Breast epithelium (tissue), 4 donors: ENCODE measurements at places on chromosomes 1 and 21.

- DNase-seq, result no peak
Observed at GRCh38 chr1:167983797-167984420, 47.0 kb upstream of the MPC2 start.

- DNase-seq, result no peak
Observed at GRCh38 chr1:231814021-231814420, 187.4 kb downstream of the DISC1 start.

DNA sequence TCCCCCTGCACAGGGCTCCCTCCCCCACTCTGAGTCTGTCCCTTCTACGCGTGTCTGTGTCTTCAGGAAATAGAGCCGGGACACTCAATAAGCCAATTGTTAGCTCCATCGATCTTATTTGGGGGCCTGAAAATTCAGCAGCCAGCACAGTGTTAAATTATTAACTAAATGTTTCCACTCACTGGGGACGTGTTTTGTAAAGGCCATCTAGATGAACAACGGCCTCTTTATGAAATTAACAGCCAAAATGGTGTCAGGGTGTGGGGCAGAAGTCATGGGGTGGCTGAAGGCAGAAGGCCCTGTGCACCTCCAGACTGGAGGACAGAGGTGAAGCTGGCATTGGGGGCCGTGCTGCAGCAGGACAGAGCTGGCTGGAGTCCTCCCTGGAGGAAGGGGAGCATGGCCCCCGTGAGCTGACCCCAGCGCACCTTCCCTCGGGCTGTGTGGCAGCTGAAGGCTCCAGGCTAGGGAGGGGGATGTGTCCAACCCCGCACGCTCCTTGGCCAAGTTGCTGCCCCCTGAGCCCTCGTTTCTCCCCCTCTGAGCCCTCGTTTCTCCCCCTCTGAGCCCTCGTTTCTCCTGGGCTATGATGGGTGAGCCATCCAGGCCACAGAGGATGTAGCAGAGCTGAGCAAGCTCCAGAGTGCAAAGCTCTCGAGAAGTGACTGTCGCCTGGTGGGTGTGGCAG lies 113.8 kb upstream of the ARHGEF16 start:
- no peak for DNase-seq

GRCh38 chr1:211648980-211649934 lies 26.2 kb downstream of the NEK2 start:
- DNase-seq, result no peak

DNA sequence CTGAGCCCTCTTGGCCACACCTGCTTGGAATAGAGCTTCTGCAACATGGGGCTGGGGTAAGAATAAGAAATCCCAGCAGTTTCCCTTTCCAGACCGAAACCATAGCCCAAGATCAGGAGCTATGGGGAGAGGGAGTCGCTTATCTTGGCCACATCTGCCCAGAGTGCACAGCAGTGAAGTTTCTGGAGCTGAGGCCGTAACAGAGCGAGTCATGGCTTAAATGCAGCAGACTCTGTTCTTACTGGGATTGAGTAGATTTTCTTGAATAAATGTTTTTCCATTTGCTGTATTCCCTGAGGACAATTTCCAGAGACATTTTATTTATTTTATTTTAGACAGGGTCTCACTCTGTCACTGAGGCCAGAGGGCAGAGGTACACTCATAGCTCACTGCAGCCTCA lies 33.5 kb downstream of the CFAP57 start:
- no peak for DNase-seq

- DNase-seq, result no peak
Observed at GRCh38 chr21:42319851-42320572, 4.8 kb upstream of the TFF3 start.

GRCh38 chr1:180194048-180194425 lies 36.0 kb upstream of the LHX4 start:
- DNase-seq, result no peak

GRCh38 chr1:119766374-119766794 lies 2.3 kb downstream of the HMGCS2 start:
- no peak for DNase-seq

GRCh38 chr1:103170609-103171008 lies 62.3 kb upstream of the COL11A1 start:
- no peak for DNase-seq

GRCh38 chr21:39121600-39122355 lies 61.5 kb downstream of the PSMG1 start:
- no peak for DNase-seq

DNA sequence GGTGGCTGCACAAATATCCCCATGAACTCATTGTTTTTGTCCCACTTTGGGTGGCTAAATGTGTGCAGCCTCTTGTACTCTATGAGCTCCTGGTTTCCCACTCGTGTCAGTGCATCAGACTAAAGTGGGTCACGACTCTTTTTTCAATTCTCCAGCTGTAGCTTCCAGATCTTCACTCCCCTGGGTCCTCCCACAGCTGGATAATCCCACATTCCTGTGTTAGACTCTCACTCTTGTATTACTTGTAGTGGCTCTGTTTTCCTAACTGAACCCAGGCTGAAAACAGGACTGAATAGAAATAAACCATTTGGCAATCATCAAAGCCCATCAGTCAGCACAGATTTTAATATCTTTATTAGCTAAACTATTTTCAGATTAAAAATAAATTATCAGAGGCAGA lies 60.4 kb downstream of the UBE2U start:
- DNase-seq, result no peak

DNA sequence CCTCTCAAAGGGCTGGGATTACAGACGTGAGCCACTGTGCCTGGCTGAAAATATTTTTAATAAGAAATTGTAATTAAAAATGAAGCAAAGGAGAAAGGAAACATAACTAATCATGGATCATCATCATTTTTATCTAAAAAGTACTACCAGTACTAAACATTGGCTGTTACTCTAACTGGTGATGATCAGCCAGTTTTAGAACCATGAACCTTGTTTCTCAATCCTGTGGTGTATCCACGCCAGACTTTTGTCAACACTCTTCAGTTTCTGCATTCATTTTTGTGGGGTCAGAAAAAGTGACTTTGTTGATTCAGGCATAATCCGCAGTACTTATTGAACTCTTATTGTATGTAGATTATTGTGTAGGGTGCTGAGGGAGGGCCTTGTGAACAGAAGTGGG lies 52.3 kb downstream of the VPS13D start:
- DNase-seq, result no peak

DNA sequence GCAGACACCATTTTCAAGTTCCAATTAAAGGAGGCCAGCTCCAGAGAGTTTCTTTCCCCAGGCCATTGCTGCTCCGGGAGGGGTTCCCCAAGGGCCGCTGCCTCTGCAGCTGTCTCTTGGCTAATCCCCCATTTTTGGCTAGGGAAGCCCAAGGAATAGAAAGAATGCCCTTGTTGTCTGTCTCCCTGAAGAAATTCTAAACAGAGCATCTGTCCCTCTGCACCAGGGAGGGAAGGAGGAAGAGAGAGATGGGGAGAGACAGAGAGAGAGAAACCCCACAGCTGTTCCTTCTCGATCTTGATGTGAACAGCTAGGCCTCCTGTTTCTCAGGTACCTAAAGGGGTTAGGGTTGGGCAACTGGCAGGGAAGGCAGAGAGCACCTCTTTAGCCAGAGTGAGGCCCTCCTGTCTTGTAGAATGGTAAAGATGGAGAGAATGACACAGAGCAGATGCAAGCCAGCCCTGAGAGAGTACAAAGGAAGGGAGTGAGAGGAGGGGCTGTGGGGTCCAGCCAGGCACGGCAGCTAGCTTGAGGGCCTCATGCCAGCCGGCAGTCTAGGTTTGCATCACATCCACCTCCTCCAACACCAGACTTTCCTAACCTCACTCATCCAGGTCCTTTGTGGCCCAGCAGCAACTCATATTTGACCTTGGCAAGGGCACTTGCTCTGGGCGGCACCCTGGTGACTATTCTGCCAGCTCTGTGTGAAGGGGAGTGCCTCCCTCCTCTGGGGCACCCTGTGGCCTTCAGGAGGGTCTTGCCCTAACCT lies 13.1 kb downstream of the OPTC start:
- no peak for DNase-seq

DNA sequence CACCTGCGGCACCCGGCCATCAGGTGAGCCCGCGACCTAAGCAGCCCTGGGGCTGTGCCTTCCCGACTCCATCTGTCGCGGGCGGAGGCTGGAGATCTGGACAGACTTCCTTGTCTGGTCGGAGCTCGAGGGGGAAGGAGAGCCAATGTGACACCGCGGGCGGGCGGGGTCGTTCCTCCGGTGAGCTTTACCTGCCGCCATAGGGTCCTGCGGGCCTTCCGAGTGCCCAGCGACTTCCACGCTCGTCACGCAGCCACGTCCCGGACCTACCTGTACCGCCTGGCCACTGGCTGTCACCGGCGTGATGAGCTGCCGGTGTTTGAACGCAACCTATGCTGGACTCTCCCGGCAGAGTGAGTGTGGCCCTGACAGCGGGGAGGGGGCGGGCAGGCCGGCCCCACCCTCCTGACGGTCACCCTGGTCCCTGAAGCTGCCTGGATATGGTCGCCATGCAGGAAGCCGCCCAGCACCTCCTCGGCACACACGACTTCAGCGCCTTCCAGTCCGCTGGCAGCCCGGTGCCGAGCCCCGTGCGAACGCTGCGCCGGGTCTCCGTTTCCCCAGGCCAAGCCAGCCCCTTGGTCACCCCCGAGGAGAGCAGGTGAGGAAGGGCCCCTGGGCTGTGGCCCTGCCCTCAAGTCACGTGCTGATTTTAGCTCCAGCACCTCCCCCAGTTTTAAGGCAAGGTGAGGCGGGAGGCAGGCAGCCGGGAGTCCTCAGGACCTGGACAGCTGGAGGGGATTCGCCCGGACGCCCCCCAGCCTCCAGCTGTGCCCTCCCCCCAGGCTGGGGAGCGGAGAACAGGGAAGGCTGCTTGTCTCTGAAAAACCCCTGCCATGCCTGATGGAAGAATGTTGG lies 1.1 kb downstream of the PUSL1 start:
- no peak for DNase-seq

DNA sequence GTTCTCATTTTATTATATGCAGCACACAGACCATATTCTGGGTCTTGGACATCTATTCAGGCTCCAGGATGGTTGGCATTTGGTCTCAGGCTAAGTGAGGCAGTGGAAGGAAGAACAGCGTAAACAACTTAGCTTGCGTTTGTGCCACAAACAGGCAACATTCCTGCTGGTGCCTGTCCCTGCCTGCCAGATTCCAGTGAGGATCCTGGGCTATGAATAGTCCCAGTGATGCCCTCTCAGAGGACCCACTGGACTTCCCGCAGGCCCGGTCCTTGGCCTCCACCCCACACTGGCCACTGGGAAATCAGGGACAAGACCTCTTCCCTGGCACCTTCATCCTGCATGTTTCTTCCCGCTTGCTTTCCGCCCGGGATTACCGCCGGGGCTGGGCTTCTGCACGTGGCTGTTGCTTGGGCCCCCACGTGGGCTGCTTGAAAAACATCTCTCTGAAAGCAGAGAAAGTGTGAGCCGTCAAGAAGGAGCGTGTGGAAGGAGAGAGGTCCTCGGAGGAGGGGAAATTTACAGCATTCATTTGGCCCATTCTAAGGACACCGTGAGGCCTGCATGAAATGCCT lies 145.1 kb upstream of the WNT4 start:
- peak; percentile 14 for DNase-seq

DNA sequence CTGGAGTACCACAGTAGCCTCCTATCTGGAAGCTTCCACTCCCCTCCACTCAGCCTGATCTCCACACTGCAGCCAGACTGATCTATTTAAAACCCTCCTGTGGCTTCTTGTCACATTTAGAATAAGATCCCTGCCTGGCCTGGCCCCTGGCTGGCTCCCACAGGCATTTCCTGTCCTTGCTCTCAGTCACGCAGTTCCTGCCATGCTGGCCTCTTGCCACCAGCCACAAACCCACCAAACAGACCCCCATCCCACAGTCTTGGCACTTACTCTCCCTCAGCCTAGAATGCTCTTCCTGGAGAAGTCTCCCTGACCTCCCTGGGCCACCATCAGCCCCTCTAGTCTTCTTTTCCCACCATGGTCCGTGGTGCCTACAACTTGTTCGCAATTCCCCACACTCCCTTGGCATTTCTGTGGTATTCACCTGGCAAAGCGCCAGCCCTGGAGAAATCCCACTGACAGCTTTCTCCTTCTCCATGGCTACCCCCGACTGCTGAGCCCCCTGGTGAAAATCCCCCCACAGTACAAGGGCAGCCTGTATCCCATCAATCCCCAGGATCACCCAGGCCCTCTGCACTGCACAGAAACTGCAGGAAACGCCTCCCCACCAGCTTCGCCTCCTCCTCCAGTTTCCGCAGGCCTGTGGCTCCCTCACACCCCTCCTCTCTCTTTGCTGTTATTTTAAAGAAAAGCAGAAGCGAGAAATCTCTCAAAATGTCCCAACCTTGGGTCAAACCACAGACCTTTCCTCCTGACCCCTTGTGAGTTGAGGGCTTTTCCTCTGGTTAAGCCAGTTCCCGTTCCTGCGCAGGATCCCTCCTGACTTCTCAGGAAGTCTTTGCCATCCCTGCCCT lies 94.5 kb downstream of the SYT2 start:
- DNase-seq, result no peak

- DNase-seq, result no peak
Observed at GRCh38 chr1:43239484-43239883, 30.3 kb upstream of the TMEM125 start.

DNA sequence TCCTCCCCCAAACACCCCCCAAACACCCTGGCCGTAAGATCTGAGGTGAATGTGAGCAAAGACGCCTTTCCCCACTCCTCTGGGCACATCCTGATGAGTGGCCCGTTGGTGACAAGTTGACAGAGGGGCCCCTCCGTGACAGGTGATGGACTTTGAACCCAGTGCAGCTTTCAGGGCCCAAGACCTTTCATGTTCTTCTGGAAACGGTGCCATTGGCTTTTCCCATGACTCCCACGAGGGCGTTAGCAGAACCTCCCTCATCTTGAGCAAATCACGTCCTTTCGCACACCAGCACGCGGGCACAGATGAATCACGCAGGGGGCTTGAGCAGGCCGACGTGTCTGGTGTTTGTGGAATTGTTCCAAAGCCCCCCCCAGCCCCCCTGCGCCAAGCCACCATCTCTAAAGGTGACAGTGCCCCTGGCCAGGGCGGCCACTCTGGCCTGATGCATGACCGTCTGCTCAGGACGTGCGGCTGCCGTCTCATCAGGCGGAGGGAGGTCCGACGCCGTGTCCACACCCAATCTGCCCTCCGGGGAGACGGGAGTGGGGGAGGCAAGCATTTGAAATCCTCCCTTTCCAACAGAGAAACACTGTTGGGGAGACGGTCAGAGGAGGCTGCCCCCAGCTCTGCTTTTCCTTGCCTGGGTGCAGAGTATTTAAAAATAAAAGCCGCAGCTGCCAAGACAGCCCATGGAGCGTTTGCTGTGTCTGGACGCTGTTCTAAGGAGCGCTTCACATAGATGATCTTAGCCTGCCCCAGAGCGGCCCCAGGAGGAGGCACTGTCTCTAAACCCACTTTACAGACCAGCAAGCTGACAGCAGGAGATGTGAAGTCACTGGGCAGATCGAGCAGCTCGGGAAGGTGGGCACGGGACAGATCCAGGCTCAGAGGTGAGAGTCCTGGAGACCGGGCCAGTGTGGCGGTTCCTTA lies 98.3 kb upstream of the ARHGEF16 start:
- no peak for DNase-seq

- no peak for DNase-seq
Observed at GRCh38 chr1:64323054-64323453, 119.6 kb downstream of the UBE2U start.
